Tibial artery (tissue), 4 donors: ENCODE measurements at places on chromosomes 11 and 22.

GRCh38 chr22:40764763-40765441 lies 54.2 kb downstream of the SLC25A17 start:
- no peak for DNase-seq

DNA sequence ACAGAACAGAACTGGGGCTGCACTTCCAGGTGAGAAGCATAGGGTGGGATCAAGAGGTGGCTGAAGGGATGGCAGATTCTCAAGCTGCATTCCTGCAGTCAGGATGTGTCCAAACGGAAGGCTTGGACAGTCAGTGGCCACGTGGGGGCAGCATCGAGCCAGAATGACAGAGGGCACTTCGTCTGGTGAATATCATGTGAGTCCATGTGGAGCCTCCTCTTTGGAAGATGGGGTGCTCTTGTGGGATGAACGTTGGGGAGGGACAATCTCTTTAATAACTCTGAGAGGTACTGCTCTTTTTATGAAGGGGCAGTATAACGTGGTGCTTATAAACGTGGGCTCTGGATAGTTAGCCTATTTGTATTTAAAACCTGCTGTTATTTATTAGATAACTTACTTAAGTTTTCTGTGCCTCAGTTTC lies 154.9 kb upstream of the NAV2 start:
- peak; percentile 67 for DNase-seq

DNA sequence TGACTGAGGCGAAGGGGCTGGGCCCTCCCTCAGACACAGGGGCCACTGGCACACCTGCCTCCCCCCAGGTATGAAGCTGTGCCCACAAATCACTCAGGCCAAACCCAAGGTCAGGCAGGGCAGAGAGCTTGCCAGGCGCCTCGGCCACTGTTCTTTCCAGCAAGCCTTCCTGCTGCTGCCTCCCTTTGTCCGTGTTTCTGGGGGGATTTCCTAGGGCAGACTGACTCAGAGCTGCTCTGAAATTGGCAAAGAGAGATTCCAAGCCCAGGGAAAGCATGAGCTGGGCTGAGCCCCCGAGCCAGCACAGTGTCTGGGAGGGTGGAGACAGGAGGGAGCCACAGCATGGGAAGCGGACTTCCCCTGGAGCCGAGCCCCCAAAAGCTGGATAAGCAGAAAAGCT lies 33.2 kb downstream of the PPP2R1B start:
- peak; percentile 78 for DNase-seq

GRCh38 chr11:40716344-40717130 lies 742.9 kb downstream of the LRRC4C start:
- DNase-seq = no peak

- peak; percentile 20 for DNase-seq
Measured at GRCh38 chr22:47287516-47287915, 525.1 kb downstream of the TBC1D22A start.

- no peak for DNase-seq
Measured at GRCh38 chr11:104015649-104016415, 20.6 kb upstream of the DDI1 start.

DNA sequence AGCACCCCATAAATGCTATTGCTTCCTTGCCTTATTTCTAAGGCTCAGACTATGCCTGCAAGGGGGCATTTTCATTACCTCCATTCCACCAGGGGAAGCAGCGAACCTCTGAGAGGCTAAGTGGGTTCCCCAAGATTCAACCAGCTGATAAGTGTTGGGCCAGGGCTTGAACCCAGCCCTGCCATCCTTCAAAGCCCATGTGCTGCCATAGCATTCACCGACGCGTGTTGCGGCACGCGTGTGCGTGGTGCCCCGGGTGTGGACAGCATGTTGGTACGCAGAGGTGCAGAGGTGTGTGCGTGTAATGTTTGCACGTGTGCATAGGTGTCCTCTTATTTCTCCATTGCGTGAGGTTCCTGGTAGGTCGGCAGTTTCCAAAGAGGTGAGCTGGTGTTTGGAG lies 66.0 kb upstream of the PPARA start:
- DNase-seq = no peak

- DNase-seq = no peak
Measured at GRCh38 chr22:46867106-46867505, 104.7 kb downstream of the TBC1D22A start.

- DNase-seq = no peak
Measured at GRCh38 chr11:14388352-14388751, 29.4 kb upstream of the RRAS2 start.

GRCh38 chr11:41110527-41110926 lies 348.9 kb downstream of the LRRC4C start:
- DNase-seq = no peak

DNA sequence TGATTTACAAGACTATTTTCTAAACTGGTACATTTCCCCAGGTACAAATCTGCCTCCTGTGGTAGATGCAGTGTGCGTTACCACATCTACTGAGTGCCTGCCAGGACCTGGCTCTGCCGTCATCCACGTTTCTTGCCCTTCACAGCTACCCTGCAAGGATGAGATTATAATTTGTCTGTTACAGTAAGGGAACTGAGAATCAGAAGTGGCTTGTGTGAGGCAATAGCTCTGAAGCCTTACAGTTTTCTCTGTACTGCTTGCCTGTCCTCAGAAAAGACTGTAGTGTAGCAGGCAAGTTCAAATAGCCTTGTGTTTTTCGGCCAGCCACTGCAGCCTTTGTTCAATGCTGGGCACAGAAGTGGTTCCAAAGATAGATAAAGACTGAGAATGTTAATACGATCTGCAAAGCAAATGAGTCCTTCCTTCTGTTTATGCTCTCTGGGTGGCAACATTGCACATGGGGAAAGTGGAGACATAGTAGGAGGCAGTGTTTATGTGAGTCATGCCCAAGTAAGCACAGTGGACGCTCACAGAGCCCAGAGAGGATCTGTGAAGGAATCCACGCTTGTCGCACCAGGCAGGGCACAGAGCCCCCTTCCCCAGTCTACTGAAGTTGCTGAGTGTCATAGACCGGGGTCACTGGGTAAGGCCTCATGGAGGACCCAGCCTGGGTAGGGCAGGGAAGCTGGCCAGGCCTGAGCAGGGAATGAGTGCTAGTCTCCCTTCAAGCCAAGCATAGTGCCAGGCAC lies 49.1 kb downstream of the MICAL2 start:
- peak; percentile 56 for DNase-seq

GRCh38 chr11:116111546-116111945 lies 607.3 kb upstream of the CADM1 start:
- no peak for DNase-seq

DNA sequence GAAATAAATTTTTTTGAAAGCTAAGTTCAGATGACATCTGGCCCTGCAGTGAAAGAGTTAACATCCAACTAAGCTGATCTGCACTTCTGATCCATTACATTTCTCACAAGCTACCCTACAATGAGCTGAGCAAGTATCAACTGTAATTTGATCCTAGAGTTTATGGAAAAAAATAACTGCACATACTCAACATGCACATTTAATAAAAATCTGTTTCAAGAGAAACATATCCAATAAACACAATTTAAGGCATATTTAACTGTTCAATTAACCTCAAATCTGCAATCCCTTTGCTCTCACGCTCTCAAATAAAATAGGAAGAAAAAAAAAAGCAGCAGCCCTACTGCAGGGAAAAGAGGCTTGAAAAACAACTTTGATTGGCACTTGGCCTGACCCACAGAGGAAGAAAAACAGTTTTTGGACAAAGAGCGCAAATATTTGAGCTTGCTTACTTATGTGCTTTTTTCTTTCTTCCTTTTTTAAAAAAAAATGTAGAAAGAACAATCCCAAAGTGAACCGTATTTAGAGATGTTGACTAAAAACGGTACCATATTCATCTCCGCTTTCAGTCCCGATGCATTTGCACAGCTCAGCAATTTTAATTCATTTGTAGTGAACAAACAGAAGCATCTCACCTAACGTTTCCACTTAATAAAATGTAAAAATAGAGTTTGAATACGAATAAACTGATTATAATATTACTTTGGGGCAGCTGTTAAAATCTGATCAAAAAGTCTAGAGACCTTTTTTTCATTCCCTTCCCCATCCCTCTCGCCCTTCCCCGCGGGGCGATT lies 1.6 kb downstream of the SESN3 start:
- no peak for DNase-seq

- no peak for DNase-seq
Measured at GRCh38 chr11:112223121-112223520, 3.1 kb upstream of the PTS start.

DNA sequence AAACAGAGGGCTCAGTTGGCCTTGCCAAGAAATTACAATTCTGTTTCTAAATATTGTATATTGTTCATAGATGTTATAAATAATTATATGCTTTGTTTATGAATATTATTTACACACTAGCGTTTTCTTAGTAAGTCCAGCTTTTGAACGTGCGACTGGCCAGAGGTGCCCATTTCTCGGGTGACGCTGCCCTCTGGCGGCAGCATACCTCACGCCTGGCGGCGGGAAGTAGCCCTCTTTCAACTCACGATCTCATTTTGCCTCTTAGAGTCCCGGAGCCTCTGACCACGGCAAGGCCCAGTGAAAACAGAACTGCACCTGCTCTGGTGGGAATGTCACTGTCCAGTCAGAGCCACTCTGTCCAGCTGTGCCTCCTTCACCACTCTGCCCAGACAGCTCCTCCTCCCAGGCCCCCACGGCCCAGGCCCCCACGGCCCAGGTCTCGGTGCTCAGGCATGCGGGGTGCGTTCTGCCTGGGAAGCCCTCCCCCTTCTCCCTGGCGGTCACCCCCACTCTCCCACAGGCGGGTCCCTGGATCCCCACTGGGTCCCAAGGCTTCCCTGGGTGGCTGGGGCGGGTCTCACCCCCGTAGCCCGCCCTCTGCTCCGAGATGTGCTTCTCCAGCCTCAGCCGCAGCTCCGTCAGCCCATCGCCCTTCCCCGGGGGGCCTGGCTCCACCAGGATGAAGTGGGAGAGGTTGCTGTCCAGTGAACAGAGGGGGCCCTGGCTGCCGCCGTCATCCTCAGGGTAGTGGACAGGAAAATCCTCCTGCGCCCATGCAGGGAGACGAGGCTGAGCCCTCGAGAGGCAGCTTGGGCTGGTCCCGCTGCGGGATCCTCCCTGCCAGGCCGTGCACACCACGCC lies 19.3 kb downstream of the TSSC4 start:
- DNase-seq = peak; percentile 75

GRCh38 chr11:75538150-75538942 lies 12.6 kb upstream of the GDPD5 start:
- no peak for DNase-seq

DNA sequence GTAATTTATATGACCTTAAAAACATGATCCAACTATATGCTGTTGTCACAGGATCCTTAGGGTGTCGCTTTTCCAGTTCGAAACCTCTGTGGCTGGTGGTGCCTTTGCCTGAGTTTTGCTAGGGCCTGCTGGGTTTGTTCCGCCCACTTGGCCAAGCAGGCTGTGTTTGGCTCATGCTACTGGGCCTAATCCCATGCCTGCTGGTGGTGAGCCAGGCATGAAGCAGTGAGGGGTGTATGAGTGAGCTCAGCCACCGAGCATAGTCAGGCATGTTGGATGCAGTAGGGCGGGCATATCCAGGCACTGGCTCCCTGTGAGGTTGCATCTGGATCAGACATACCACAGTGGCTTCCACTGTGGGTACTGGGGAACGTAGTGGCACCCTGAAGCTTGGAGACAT lies 16.3 kb downstream of the NPAT start:
- DNase-seq = no peak

DNA sequence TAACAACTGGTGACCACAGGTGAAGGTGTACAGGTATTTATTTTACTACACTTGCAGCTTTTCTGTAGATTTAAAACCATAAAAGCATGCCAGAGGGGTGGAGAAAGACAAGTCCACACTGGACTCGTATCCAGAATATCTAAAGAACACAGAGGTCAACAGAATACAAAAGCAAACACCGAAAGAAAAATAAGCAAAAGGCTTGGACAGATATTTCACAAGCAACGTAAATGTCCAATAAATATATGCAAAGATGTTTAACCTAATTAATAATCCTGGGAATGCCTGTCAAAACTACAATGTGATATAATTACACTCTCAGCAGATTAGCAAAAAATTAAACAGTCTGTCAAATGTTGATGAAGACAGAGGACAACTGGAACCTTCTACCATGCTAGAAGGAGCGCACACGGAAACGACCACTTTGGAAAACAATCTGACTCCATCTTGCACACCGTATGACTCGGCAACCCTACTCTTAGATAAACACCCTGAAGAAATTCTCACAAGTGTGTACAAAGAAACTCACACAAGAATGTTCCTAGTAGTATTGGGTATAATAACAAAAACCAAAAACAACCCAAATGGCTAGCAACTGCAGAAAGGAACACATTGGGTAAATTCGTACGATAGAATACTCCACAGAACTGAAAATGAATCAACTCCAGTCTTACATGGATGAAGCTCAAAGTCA lies 27.2 kb downstream of the GNB1L start:
- DNase-seq = no peak

GRCh38 chr22:38069372-38070249 lies 12.4 kb downstream of the PICK1 start:
- DNase-seq = peak; percentile 98

- DNase-seq = peak; percentile 84
Measured at GRCh38 chr11:2898366-2899079, 12.9 kb upstream of the CDKN1C start.

DNA sequence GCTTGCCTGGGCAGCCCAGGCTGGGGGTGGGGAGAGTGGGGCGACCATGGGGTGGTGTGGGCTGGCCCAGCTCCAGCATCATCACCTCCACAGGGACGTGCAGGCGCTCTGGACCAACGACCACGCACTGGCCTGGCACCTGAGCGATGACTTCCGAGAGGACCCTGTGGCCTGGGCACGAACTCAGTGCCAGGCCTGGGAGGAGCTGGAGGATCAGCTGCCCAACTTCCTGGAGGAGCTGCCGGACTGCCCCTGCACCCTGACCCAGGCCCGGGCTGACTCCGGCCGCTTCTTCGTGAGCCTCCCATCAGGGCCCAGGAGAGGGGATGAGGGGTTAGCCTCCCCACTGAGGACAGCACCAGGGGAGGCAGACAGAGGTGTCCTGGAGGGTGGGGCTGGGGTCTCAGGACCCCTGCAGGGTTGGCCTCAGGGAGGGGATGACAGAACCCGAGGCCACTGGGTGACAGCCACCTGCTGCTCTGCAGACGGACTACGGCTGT lies 3.8 kb downstream of the SUSD2 start:
- no peak for DNase-seq
